ENCODE measurements at places on chromosomes 6 and 20. TPM values are rescaled to one million over a fixed set of nuclear protein-coding genes. Genes with fewer than 3 reads are reported as not detected.

- H3K27ac ChIP-seq: no peak overlapping the region
- no peaks in the 10 kb centered on the region for H3K27me3 ChIP-seq
- no peak overlapping the region for H3K4me3 ChIP-seq
- DNase-seq: no peak
- peaks cover 64% of the 10 kb centered on the region for H3K36me3 ChIP-seq
Measured at GRCh38 chr6:161115468-161115867, 123.9 kb downstream of the MAP3K4 start.

The WFDC2 gene
- 0.35 TPM for polyA plus RNA-seq

The RGS19 gene
- polyA plus RNA-seq: 125 TPM

DNA sequence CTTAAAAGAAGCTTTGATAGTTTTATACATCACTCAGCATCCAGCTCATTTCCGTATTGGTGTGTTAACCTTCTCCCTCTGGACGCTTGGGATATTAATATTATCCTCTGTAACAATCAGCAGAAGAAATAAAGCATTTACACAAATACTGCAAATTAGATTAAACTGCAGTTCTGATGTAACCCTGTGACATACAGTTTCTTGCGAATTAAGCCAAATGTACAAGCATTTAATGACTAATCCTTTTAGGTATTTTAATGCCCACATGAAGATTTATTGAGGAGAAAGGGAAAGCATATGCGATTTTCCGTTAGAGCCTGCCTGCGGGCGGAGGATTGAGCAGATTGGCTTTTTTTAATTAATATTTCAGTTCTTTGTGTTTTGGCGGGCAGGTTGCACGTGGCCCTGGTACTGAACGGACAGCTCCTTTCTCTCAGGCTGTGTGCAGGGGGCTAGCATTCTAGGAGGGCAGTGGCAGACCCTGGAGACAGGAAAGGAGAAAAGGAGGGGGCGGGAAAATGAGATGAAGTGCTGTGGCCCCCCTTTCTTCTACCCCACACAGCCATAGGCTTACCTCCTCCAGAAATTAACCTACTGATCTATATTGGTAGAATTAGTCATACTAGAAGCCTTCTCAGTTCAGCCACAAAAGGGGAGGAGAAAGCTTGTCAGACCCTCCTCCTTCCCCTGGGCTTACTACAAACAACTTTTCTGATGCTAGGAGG, 14.1 kb upstream of the TFAP2D start:
- no peaks in the 10 kb centered on the region for H3K36me3 ChIP-seq
- H3K27ac ChIP-seq: no peak overlapping the region
- no peak for DNase-seq
- no peak overlapping the region for H3K4me3 ChIP-seq
- no peaks in the 10 kb centered on the region for H3K27me3 ChIP-seq

The RAB44 gene
- polyA plus RNA-seq: 0.24 TPM

The LY86 gene
- polyA plus RNA-seq: 131 TPM

DNA sequence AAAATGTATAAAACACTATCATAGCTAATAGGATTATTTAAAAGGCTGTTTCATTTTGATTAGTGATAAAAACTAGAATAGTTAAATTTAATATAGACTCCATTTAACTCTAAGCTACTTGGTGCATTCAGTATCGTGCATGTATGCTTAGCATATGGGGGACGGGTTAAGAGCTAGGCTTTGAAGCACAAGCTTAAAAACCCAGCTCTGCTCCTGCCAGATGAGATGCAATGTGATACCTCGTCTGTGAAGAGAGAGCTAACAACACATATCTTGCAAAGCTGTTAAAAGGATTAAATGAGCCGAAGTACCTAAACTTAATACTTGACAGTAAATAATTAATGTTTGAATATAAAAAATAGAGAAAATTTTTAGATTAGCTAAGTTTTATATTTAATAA, 42.2 kb downstream of the DTNBP1 start:
- peak overlapping the region; percentile 66 for H3K27ac ChIP-seq
- no peaks in the 10 kb centered on the region for H3K27me3 ChIP-seq
- H3K4me3 ChIP-seq: no peak overlapping the region
- no peak for DNase-seq
- H3K36me3 ChIP-seq: no peaks in the 10 kb centered on the region

The GJA10 gene
- not detected for polyA plus RNA-seq

- H3K4me1 ChIP-seq: peaks cover 21% of the 10 kb centered on the region
- H3K27me3 ChIP-seq: no peaks in the 10 kb centered on the region
- H3K27ac ChIP-seq: no peak within 1 kb of the TSS
- DNase-seq: no peak
- H3K4me3 ChIP-seq: no peak within 1 kb of the TSS
Measured at GRCh38 chr20:43726811-43727338, at the start of gene GTSF1L. GTSF1L (minus strand) TSS chr20:43727002; CDS start chr20:43726694, 308 bp downstream.

The MCCD1 gene
- not detected for polyA plus RNA-seq

- no peak for DNase-seq
- H3K4me3 ChIP-seq: no peak overlapping the region
- H3K27ac ChIP-seq: no peak overlapping the region
- H3K36me3 ChIP-seq: no peaks in the 10 kb centered on the region
- H3K4me1 ChIP-seq: no peaks in the 10 kb centered on the region
Measured at GRCh38 chr6:3523271-3523670, 66.4 kb upstream of the SLC22A23 start.

DNA sequence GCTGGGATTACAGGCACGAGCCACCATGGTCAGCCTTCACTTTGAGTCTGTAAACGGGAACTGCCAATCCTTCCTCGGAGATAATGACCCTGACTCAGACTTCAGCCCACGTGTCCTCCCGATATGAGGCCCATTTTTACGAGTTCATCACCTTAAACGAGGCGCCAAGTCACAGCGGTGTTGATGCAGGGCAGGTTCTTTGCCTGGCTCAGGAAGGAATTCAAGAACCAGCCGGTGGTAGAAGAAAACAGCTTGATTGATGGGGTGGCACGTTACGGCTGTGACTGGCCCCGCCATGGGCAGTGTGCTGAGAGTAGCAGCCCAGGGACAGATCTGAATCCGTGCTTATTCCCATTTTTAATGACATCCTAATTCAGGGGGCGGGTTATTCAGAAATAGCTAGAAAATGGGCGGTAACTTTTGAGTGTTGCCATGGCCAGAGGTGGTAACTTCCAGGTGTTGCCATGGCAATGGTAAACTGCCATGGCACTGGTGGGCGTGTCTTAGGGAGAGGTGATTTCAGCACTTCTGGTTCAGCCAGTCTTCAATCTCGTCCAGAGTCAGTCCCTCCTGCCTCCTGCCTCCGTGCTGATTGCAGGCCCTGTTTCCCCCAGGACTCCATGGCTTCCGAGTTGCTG, 9.1 kb upstream of the MAP1LC3A start:
- H3K27me3 ChIP-seq: no peaks in the 10 kb centered on the region
- H3K4me3 ChIP-seq: no peak overlapping the region
- H3K36me3 ChIP-seq: no peaks in the 10 kb centered on the region
- H3K27ac ChIP-seq: no peak overlapping the region
- H3K4me1 ChIP-seq: no peaks in the 10 kb centered on the region
- DNase-seq: no peak

The TRIM38 gene
- 9.6 TPM for polyA plus RNA-seq

- no peaks in the 10 kb centered on the region for H3K27me3 ChIP-seq
- no peak overlapping the region for H3K27ac ChIP-seq
- peaks cover 11% of the 10 kb centered on the region for H3K4me1 ChIP-seq
- H3K4me3 ChIP-seq: no peak overlapping the region
- no peak for DNase-seq
Measured at GRCh38 chr20:33645072-33645358, 17.1 kb upstream of the C20orf144 start.

- DNase-seq: peak; percentile 93
- H3K27me3 ChIP-seq: no peaks in the 10 kb centered on the region
- peak overlapping the region; percentile 27 for H3K4me3 ChIP-seq
- peak overlapping the region; percentile 80 for H3K27ac ChIP-seq
- H3K36me3 ChIP-seq: no peaks in the 10 kb centered on the region
Measured at GRCh38 chr20:62617711-62618483, 24.4 kb upstream of the SLCO4A1 start.

The MMP24 gene
- 0.11 TPM for polyA plus RNA-seq

DNA sequence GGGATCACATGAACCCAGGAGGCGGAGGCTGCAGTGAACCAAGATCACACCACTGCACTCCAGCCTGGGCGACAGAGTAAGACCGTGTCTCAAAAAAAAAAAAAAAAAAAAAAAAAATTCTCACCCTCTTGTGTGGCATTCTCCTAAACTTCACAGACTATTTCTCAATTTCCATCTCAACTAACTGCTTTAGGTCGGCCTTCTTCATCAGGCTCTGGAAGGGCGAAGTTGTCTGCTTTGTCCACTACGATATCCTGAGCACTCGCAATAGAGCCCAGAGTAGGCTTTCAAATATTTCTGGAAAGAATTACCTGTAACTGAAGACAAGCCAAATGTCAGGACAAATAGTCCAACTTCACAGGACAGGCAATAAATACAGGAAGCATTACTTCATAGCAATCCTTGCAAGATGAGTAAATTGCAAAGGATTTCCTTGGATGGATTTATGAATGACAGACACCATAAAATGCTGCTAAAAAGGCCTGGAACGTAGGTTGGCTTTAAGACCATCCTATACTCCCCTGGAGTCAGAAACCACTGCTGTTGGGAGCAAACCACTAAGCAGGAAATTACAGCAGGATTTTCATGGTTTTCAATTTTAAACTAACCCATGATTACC, 116.3 kb upstream of the SLC2A12 start:
- no peaks in the 10 kb centered on the region for H3K27me3 ChIP-seq
- H3K4me3 ChIP-seq: no peak overlapping the region
- no peak overlapping the region for H3K27ac ChIP-seq
- DNase-seq: no peak
- peaks cover 32% of the 10 kb centered on the region for H3K4me1 ChIP-seq
- peaks cover 34% of the 10 kb centered on the region for H3K36me3 ChIP-seq

DNA sequence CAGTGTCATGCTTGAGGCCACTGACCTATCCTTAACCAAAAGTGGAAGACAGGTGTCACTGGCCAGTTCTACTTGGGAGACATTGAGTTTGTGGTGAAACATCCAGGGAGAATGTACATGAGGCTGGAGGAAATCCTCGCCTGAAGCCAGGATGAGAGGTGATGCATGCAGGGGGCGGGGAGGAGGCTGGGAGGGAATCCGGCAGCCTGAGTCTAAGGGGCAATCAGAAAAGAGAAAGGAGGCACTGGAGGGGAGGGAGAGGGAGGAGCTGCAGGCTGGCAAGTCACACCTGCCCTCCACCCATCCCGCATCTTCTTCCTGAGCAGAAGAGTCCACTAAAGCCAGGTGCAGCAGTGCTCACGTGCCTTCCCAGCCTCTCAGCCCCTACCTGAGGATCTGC, 14.9 kb upstream of the DDO start:
- peaks cover 3% of the 10 kb centered on the region for H3K27me3 ChIP-seq
- no peak overlapping the region for H3K4me3 ChIP-seq
- H3K27ac ChIP-seq: no peak overlapping the region
- H3K36me3 ChIP-seq: no peaks in the 10 kb centered on the region

- peak; percentile 21 for DNase-seq
- peaks cover 7% of the 10 kb centered on the region for H3K4me1 ChIP-seq
- H3K27ac ChIP-seq: no peak overlapping the region
- no peaks in the 10 kb centered on the region for H3K36me3 ChIP-seq
- no peaks in the 10 kb centered on the region for H3K27me3 ChIP-seq
Measured at GRCh38 chr20:61346996-61347395, 94.9 kb downstream of the CDH4 start.

GRCh38 chr6:96939007-96939805, 14.7 kb downstream of the KLHL32 start:
- no peaks in the 10 kb centered on the region for H3K36me3 ChIP-seq
- H3K4me3 ChIP-seq: no peak overlapping the region
- H3K27me3 ChIP-seq: no peaks in the 10 kb centered on the region
- H3K4me1 ChIP-seq: no peaks in the 10 kb centered on the region

DNA sequence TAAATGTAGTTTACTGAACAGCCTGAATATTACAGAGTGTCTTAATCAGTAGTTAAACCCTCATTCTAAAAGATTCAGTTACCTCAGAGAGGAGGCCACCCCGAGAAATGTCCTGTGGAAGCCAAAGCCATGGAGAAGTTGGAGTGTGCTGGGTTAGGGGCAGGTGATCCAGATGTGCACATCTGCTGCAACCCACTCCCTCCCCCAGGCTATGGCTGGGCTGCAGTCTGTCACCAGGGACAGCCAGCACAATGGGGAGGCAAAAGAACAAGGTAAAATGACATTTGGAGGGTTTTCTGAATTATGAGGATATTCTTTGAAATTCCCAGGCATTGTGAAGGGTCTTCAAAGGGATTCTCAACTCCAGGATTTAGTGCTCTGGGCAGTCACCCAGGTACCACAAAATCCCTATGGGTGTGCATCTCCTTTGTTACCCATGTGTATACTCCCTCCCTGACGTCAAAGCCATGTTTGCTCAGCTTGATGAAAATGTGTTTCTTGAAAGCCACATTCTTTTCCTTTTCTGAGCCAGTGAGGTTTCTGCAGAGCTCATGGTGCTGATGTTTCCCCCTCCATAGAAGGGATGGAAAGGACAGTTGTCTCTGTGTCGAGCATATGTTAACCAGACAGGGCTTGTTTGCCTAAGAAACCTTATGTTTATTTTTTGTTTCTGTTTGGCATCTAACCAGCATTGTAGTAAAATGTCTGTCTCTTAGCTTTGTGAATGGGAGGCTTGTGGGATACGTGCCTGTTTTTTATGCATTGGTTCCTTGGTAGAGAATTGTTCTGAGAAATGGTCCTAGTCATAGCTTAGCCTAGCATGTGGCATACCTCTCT, 212.3 kb upstream of the TBX18 start:
- no peak overlapping the region for H3K27ac ChIP-seq
- H3K4me1 ChIP-seq: no peaks in the 10 kb centered on the region
- H3K27me3 ChIP-seq: no peaks in the 10 kb centered on the region
- H3K4me3 ChIP-seq: no peak overlapping the region

GRCh38 chr20:36004045-36004444, 35.7 kb downstream of the CNBD2 start:
- H3K27me3 ChIP-seq: no peaks in the 10 kb centered on the region
- DNase-seq: no peak
- no peak overlapping the region for H3K27ac ChIP-seq
- no peaks in the 10 kb centered on the region for H3K4me1 ChIP-seq
- H3K36me3 ChIP-seq: no peaks in the 10 kb centered on the region
- no peak overlapping the region for H3K4me3 ChIP-seq

The PAK5 gene
- not detected for polyA plus RNA-seq

DNA sequence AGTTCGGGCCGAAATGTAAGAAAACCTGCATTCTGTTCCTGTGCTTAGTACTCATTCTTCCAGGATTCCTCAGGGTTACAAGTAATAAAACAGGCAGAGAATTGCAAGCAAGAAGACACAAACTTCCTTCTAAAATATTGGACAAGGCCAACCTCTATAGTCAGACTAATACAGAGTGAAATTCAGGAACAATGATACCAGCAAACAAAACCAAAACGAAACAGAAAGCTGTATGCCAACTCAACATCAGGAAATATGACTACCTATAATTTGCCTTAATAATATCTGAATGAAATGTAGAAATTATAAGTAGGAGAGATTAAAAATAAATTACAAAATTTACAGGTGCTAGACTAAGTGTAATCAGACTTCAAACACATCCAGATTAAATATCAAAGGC, 238.8 kb downstream of the HIVEP2 start:
- no peaks in the 10 kb centered on the region for H3K27me3 ChIP-seq
- peaks cover 44% of the 10 kb centered on the region for H3K4me1 ChIP-seq
- no peak overlapping the region for H3K4me3 ChIP-seq
- H3K36me3 ChIP-seq: no peaks in the 10 kb centered on the region
- H3K27ac ChIP-seq: no peak overlapping the region

GRCh38 chr6:154297210-154297609, 59.4 kb downstream of the IPCEF1 start:
- no peak overlapping the region for H3K27ac ChIP-seq
- no peak for DNase-seq
- H3K4me1 ChIP-seq: peaks cover 19% of the 10 kb centered on the region
- H3K36me3 ChIP-seq: no peaks in the 10 kb centered on the region

Measured in spleen (tissue), 13 donors.